ENCODE measurements at places on chromosomes 5 and 9.

- no peak for DNase-seq
These were observed 18.0 kb downstream of the GPX3 start for GRCh38 chr5:151038412-151038745.

DNA sequence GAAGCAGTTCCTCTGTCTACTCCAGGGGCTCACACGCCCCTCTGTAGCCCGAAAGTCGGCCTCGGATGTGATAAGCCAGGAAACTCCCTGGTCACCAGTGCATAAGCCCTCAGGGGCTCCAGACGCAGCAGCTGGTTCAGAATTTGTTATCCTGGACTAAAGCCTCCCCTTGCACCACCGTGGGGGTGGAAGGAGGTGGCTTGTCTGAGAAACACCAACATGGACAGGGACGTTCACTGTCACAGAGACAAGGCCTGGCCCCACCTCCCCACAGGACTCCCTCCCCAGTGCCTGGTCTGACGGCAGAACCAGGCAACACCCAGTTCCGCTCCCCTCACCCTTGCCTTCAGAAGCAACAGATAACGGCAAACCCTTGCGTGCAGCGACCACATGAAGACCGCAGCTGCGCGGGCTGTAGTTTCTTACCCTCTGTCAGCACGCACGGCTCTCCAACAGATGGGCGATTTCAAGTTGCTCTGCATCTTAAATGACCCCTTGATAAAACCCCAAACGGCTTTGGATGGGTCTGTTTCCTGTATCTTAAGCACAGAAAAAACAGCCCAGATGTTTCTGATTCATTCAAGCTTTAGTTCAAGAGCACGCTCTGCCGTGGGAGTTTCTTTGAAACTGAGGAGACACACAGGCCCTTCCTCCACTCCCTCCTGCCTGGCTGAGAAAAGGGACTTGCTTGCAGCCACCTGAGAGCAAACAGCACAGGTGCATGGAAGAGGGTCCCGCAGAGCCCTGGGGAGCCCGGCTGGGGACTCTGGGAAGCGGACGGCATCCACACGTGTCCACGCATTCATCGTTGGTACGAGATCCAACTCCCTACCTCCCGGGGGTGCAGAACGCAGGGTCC, 44.7 kb upstream of the NKD2 start:
- DNase-seq, result peak; percentile 25

DNA sequence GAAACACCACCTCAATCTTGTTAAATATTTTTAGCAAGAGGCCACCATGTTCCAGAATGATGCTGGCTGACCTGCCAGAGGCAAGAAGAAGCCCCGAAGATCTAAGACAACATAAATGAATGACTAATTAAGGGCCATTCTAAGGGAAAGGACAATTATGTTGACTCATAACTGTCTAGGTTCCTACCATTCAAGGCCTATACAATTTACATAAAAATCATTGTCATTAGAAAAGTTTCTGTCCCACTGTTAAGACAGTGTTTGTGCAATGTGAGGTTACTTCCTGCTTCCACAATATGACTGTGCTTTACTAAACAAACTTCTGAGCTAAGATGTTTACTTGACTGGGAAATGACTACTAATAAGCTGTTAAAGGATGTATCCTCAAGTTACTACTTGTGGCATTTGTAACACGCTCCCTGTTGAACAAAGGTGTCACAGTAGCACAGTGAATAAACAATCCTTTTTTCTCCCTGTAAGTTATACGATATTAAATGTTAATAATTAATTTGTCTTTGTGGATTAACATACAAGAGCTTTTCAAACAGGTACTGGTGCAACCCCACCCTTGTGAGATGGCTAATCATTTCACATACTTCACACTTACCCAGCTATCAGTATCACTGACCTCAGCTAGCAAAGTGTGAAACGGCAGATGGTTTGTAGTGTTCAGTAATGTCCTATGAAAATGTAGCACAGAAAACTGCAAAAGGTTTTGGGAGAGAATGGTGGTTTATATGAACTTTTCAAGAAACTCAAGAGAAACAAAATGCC, 195.8 kb downstream of the EFNA5 start:
- no peak for DNase-seq

GRCh38 chr5:135147294-135148090, 113.5 kb upstream of the PITX1 start:
- no peak for DNase-seq

DNA sequence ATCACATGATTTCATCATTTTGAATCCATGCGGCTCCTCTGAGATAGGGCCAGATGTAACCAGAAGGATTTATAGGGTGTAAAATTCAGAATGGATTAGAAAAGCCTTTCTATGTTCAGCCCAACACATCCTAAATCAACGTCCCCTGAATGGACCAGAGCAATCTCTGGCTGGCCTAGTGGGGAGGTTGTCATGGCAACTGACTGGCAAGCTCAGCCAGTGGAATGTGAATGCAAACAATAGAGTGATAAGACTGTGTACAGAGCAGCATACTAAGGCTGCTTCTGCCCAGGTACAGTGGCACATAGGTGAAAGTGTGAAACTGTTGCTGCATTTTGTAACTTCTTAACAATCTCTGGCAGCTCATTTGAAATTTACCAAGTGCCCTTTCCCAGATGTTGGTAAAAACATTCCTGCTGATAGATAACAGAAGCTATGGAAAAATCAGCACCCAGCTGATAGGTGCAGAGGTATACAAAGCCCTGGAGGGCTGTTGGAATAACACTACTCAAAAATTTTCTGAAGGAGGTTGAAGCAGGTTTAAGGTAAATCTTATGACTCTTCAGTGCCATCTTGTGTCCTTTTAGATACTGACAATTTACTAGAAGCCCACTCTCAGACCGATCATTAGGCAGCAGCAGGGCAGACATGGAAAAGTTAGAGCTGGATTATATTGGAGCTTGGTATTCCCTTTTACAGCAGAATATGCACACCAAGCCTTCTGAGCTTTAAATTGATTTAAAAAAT, 267.2 kb downstream of the RAB3C start:
- DNase-seq, result no peak

DNA sequence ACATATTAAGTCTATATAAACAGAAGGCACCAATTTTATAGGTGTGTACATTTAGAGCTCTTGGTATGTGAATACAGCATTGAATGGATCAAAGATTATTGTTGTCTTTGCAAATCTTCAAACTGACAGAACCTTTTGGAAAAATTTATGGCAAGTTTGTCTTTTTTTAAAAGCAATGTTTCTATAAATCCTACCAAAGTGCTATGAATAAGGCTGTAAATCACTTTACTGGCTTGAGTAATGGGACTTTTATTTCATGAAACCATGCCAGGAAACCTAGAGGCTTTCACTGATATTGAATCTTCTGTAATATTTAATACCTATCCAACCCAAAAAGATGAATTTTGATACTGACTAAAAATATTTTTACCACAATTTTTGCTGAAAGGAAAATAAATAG, 7.4 kb upstream of the DAPK1 start:
- no peak for DNase-seq

DNA sequence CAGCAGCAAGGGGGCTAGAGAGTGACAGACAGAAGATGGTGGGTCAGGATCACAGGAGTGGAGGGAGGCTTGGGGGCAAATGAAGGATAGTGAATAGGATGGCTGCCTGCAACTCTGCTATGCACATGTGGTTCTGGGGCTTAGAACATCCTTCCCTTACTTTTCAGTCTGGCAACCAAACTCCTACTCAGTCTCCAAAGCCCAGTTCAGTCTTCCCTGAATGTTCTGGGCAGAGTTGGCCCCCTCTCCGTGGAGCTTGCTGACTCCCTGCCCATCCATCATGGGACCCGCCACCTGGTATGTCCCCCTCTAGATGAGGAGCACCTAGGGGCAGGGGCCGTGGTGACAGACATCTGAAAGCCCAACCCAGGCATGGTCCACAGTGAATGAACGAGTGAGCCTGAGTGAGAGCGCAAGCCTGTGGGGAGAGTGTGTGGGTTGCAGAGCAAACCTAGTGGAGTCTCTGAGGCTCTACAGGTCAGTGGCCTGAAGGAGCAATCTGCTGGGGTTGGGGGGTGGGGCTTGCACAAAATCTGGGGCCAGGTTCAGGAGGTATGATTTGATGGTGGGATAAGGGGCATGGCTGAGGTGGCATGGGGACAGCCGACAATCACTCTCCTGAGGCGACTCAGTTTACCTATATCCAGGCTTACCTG, 180.6 kb downstream of the FGF18 start:
- no peak for DNase-seq

DNA sequence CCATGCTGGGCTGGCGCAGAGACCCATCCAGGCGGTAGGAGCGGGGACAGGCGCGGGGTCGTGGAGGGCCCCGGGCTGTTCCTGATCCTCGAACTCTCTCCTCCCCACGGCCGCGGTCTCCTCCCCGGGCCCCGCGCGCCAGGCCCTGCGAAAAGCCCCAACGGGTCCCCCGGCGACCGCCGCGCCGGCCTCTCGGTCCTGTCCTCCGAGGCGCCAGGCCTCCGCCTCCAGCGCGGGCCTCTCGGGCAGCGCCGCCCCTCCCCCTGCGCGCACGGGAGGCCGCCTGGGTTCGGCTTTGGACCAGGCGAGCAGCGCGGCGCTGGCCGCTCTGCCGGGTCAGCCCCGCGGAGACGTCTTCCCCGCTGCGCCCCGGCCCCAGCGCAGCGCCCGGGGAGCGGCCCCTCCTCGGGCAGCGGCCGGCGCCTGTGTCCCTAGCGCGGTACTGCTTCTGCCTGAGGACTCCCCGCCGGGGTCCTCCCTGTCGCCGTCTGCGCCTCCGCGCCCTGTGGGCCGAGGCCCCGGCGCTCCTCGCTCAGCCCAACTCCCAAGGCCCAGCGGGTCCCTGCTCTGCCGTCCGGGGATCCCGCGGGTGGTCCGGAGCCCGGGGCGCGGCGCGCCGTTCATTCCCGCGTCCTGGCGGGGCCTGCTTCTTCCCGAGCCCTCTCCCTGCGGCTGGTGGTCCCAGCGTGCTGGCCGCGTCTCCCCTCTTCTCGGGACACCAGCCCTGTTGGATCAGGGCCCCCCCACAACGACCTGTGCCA, 13.4 kb downstream of the COL23A1 start:
- no peak for DNase-seq

- no peak for DNase-seq
These were observed 346.8 kb downstream of the PIK3R1 start for GRCh38 chr5:68562308-68562707.

GRCh38 chr5:115892021-115892420, 50.3 kb downstream of the AP3S1 start:
- DNase-seq, result no peak

DNA sequence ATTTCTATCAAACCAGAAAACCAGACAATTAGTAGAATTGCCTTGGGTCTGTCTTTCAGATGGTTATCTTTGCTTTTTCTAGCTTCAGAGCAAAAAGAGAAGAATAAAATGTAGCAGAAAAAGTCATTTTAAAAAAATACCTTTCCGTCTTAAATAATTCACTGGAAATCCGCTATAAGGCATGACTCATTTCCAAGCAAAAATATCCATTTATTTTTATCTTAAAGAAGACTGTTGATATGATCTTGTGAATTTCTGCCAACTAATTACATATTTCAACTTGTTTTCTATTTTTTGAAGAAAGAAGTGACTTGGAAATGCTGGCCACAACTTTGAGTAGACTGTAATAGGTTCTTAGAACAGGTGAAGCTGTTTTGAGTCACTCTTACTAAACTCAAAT, 83.7 kb downstream of the VCAN start:
- DNase-seq, result no peak

DNA sequence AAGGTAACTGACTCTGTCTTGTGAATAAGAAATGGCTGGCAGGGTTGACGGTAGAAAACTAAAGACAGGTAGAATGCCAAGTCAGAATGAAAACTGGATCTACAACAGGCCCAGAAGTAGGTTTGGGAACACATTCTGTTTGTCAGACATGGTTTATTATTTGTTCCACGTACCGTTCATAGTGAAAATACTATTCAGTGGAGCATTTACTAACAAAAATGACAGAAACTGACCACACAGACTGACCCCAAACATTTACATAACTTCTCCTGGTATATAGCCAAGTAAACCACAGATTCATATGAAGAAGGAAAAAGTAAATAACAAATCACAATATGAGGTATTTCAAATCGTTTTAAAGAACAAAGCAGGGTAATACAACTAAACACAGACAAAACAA, 73.7 kb downstream of the SLC38A9 start:
- no peak for DNase-seq
